Activated gamma-delta T cell treated with Interleukin-2 at 50 U/mL for 16 hours (primary cell): ENCODE measurements at places on chromosomes 11 and 22.
A peak's percentile ranks its signal among the peaks of the same experiment; 100 is the strongest.

DNA sequence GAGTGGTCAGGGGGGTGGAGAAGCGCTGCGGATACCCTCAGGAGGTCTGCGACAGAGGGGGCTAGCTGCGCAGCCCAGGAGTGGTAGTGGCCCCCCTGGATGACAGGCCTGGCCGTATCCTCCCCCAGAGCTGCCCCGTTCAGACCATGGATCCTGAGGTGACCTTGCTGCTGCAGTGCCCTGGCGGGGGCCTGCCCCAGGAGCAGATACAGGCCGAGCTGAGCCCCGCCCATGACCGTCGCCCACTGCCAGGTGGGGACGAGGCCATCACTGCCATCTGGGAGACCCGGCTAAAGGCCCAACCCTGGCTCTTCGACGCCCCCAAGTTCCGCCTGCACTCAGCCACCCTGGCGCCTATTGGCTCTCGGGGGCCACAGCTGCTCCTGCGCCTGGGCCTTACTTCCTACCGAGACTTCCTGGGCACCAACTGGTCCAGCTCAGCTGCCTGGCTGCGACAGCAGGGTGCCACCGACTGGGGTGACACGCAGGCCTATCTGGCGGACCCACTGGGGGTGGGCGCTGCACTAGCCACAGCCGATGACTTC is 505 bp downstream of the NUDT22 start:
- peak; percentile 55 for DNase-seq

DNA sequence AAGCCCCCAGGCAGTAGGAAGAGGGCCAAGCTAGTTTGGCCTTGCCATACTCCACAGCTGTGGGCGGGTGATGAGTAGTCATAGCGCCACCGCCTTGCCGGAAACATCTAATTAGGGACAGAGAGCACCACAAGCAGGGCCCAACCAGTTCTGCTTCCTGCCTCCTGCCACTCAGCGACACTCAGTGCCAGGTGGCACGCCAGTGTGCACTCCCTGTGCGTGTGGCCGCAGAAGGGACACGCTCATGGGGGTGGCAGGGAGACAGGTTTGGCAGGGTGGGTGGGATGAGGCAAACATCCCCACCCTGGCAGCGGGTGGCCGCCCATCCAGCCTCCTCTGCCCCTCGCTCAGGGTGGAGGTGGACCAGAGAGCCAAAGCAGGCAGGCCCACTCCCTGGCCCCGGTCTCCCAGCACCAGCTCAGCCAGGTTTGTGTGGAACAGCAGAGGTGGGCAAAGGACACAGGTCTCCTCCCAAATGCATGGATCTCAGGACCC is 4.9 kb downstream of the OVOL1 start:
- DNase-seq = peak; percentile 59

DNA sequence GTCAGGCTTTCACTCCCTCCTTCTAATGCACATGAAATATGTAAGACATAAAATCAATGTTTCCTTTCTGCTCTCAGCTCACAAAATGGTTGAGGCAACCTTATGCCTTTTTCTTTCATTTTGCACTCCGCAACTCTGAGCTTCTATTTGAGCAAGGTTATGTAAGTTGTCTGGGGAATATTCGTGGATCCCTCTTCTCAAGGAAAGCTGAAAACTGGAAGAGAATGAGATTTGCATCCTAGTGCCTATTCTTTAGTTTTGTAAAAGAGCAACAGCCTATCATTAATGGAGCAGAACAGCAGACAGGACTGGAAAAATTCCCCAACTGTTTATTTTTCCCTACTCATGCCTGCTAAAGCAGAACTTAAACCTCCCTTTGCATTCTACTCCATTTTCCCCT is 141.7 kb downstream of the FAM76B start:
- DNase-seq = no peak

- DNase-seq = no peak
Measured at GRCh38 chr22:45349916-45350315, 40.2 kb downstream of the FAM118A start.

DNA sequence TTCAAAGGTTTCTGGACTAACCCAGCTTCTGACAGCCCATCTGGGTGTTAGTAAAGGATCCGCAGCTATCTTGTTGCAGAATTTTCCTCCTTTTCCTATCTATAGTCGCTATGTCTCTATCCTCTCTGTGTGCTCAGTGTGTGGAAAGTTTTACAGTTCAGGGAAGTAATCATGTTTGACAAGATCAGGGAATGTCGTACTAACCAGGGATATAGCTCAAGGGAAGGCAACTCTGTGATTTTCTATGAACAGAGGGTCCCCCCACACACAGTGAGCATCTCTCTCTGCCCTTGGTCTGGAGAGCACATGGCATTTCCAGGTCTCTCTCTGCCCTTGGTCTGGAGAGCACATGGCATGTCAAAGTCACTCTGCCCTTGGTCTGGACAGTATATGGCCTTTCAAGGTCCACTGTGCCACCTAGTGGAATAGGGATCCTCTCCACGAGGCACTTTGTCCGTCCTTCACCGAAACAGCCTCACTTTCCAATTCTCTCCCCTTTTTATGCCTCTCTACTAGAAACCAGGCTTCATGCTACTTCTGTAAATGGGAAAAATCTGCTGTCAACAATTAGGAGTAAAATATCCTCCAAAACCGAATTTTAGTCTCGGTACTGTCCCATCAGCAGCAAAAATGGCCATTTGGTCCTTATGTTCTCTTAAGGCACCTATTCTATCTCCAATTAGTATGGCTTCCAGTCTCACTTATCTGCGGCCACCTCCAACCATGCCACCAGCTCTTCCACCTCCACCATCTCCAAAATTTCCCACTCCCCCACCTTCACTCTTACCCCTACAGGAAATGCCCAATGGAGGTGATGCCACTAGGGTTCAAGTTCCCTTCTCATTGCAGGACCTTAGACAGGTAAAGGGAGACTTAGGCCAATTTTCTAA is 88.7 kb downstream of the IGLL5 start:
- DNase-seq = no peak

GRCh38 chr11:22930816-22931594 is 70.7 kb upstream of the CCDC179 start:
- DNase-seq = no peak

GRCh38 chr11:17558916-17559315 is 11.9 kb downstream of the OTOG start:
- no peak for DNase-seq

- peak; percentile 59 for DNase-seq
Measured at GRCh38 chr11:65899356-65900124, 648 bp downstream of the FOSL1 start.

GRCh38 chr11:43788421-43788820 is 92.2 kb upstream of the ALKBH3 start:
- no peak for DNase-seq

DNA sequence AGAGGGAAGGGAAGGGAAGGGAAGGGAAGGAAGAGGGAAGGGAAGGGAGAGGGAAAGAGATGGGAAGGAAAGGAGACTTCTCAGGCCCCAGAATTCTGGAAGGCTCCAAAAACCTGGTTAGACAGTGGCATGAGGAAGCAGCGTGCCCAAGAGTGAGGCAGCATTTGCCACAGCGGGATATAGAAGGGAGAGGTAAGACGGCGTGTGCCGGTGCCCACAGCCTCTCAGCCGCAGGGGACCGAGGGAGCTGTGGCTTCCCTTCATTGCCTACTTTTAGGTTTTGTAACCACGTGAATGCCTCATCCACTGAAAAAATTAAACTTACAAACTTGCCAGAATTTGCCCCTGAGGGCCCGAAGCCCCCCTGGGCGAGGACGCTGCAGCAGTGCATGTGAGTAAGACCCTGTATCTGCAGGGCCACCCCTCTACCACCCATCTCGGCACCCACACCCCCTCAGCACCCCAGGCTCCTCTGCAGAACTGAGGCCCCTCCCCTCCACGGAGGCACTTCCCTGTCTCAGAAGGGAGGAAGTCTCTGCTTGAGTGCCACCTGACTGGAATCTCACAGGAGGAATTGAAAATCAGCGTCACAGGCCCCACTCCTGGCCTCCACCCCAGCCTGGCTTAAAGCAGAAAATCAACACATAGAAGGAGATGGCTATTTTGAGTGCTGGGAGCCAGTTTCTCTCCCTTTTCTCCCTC is 58.1 kb downstream of the LINC01488 start:
- no peak for DNase-seq

DNA sequence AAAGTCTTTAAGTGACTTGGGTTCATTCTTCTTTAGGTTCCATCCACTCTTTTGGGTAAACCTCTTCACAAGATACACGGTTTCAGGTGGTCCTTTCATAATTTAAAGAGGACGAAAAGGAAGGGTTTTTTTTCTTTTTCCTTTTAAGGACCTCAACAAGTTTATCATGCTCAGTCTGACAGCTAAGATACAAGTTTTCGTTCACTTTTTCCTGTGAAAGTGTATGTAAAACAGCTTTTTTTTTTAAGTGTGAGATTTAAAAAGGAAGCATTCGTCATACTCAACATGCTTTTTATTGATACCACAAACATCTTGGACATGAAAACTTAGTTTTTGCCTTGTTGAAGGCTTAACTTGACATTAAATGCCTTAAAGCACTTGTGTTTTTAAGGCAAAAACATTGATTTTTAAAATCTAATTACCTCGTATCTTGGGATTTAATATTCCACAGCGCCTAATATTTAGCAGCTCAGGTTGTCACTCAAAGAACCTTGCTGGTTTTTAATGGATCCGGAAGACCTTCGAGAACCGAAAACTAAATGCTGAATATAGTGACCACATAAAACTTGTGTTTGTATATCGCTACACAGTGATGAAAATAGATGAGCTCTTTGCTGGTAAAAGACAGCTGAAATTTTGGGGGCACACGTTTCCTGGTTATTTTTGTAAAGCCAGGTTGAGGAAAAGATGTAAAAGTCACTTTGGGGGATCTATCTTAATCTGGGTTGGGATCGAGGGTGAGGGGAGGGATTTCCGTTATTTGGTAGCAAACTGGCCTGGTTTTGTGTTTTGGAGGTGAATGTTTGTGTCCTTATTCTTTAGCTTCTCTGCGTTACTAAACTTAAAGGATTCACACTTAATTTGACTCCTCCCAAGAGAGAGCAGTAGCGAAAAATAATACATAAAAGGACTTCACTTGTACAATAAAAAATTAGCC is 2.3 kb downstream of the PCF11 start:
- DNase-seq = no peak

DNA sequence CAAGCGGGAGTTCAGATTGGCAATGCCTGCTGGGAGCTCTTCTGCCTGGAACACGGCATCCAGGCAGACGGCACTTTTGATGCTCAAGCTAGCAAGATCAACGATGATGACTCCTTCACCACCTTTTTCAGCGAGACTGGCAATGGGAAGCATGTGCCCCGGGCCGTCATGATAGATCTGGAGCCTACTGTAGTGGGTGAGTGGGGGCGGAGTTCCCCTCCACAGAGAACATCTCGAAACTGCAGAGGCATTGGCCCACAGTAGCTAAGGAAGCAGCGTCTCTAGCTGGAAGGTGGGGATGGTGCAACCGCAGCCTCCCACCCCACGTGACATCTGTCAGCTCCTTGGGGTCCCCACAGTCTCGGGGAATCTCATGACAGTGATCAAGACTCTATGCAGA is 10.9 kb downstream of the TUBA8 start:
- DNase-seq = no peak

GRCh38 chr11:71425860-71426259 is 22.3 kb downstream of the DHCR7 start:
- no peak for DNase-seq

DNA sequence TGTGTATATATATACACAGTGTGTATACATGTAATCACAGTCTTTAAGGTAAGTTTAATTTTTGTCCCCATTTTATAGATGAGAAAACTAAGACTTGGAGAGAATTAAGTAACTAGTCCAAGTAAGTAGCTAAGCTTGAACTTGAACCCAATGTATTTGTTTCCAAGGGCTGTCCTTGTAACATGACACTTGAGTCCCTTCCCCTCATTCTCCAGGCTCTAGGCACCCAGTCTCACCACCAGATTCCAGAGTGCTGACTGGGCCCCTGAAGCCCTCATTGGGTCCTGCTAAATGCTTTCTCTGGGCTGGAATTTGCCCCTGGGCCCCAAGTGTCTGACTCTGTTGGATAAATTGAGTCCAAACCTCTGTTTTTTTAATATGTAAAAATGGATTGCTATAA is 45.5 kb downstream of the ADM start:
- DNase-seq = no peak

DNA sequence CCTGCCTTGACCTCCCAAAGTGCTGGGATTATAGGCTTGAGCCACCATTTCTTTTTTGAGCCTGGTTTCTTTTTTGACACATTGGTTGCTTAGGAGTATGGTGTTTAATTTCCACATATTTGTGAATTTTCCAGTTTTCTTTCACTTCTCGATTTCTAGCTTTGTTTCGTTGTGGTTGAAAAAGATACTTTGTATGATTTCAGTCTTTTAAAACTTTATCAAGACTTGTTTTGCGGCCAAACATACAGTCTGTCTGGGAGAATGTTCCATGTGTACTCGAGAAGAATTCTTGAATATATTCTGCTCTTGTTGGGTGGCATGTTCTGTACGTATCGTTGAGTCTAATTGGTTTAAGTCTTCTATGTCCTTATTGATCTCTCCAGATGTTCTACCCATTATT is 20.8 kb downstream of the SHANK3 start:
- no peak for DNase-seq

DNA sequence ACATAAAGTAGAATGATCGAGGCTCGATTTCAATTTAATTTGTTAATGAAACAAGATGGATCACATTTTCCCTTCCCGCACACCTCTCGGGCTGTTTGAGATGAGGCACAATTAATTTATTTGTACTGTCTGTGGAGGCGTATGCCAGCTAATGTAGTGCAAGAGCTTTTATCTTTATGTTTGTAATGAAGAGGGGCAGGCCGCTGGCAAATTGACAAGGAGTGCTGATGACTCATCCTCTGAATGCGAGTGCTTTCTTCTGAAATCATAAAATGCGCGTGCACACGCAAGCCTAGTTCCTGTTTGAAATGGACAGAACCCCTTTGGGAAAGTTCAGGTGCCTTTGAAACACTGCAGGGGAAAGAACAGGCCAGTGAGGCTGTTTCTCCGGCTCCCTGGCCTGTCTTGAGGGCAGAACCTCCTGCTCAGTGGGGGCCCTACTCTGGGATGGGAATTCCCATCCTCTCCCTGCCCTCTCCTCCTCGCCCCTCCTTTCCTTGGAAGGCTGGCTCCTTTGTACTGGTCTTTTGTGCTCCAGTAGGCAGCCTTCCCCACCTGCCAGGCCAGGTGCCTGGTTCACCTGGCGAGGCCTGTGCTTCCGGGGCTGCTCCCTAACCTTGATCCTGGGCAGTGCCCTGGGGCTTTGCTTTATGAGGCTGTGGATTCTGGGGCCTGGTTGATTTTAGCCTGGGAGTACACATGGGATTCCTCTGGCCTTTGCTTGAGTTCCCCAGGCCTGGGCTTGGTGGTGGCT is 50.3 kb downstream of the TEAD1 start:
- no peak for DNase-seq

- no peak for DNase-seq
Measured at GRCh38 chr11:44733877-44734276, 7.1 kb downstream of the TSPAN18 start.

- DNase-seq = no peak
Measured at GRCh38 chr11:3907590-3907989, 52.1 kb downstream of the STIM1 start.

GRCh38 chr11:131924457-131925201 is 554.2 kb downstream of the NTM start:
- no peak for DNase-seq

- no peak for DNase-seq
Measured at GRCh38 chr11:12134236-12134585, 23.8 kb downstream of the MICAL2 start.
